Activated T-helper 1 cell treated with Interleukin-2 at 50 U/mL for 16 hours (primary cell): ENCODE measurements at places on chromosomes 2 and 18.

- DNase-seq: no peak
Measured at GRCh38 chr18:38494065-38494464, 928.5 kb upstream of the CELF4 start.

DNA sequence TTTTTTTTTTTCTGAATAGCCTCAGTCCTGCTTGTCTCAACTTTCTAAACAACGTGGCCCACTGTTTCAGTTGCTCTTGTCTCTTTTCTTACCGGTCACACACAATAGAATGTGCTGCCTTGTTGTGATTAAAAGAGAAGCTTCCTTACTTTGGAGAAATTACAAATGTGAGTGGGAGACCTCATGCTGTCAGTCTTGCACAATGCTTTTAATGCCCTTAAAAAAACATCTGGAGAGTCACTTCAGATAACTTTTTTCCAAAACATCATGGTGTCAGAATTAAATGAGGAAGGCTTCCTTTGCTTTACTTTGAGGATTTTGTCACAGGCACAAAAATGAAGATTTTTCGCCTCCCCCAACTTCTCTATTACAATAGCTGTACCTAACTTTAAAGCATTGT lies 37.7 kb downstream of the LHCGR start:
- no peak for DNase-seq

DNA sequence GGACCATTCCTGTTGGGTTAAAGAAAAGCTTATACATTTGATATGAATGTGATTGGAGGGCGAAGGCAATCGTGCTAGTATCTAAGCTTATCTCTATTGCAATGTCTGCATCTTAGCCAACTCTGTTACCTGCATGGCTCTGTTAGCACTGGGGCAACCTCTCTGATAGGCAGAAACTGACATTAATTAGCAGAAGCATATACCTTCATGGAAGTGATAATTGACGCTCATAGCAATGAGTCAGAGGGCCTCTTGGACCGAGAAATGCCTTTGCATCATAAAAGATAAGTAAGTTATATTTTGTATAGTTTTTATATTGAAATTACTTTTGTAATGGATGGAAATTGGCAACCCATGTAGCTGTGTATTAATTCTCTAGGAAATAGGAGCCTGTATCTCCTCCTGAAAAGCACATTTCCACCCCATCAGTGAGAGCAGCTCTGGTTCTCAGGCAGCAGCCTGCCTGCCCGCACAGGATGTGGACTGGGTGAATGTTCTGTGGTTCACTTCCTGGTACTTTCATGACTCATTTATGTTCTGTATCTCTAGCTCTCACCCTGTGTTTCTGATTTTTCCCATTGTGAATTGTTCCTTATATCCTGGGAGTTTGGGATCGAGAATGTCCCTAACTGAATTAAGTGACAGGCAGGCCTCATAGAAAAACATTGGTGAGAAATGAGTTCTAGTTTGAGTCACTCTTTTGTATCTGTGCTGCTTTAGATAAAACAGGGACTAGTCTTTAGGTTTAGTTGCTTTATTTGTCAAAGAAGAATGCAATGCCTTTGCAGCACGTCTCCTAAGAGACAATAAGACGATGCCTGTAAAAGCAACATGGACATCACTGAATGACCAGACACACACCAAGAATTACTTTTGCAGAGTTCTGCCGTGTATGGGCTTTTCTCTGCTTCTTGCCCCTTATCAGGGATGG lies 344.9 kb downstream of the DCDC2C start:
- DNase-seq: no peak

- no peak for DNase-seq
Measured at GRCh38 chr18:79485788-79486355, 90.1 kb downstream of the NFATC1 start.

GRCh38 chr2:96533292-96534073 lies 3.1 kb upstream of the ARID5A start:
- no peak for DNase-seq

DNA sequence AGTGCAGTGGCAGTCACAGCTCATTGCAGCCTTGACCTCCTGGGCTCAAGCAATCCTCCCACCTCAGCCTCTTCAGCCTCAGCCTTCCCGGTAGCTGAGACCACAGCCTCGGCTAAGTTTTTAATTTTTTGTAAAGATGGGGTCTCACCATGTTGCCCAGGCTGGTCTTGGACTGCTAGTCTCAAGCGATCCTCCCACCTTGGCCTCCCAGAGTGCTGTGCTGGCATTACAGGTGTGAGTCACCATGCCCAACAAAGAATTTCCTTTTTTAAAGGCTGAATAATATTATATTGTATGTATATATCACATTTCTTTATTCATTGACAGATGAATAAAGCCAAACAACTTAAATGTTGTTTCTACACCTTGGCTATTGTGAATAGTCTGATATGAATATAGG lies 42.5 kb downstream of the MOB4 start:
- no peak for DNase-seq

DNA sequence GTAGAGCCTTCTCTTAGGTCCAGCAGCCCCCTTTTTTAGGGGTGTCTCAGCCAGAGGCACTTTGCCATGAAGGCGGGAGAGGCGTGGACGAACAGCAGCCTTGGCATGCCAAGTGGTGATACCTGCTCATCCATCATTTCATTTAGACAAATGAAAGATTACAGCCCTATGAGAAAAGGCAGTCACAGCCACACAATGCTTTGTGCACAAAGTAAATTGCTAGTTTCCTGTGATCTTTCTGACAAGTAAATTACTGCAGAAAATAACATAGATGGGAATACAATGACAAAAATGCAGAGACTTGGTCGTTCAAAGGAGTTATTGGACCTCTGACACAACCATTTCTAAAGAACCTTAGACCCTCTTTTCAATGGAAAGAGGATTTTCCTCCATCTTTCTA lies 94.9 kb downstream of the RND3 start:
- no peak for DNase-seq

DNA sequence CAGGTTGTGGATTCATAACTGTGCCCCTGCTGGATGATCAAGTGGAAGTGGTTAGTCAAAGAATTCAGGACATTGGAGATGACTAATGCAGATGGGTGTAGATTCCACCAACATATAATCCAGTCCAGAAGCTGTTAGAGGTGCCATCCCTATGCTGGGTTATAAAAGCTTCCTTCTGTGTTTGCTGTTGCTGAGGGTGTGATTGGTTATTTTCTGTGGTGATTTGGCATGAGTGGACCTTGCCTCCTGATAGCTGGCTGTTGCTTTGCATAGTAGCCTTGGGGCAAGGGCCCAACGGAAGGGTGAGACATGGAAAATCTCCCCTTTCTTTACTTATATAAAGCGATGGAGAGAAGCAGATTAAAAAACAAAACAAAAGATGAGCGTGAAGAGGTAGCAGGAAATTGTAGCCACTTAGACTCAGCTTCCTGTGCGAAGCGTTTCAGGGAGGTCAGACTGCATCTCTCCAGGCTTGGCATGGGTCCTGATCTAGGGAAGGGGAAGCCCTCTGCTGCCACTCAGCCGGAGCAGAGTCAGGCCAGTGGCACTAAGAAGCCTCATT lies 190.4 kb downstream of the FMNL2 start:
- no peak for DNase-seq

- no peak for DNase-seq
Measured at GRCh38 chr2:212811036-212811805, 272.6 kb upstream of the ERBB4 start.

GRCh38 chr2:191318037-191318728 lies 73.0 kb downstream of the MYO1B start:
- no peak for DNase-seq

DNA sequence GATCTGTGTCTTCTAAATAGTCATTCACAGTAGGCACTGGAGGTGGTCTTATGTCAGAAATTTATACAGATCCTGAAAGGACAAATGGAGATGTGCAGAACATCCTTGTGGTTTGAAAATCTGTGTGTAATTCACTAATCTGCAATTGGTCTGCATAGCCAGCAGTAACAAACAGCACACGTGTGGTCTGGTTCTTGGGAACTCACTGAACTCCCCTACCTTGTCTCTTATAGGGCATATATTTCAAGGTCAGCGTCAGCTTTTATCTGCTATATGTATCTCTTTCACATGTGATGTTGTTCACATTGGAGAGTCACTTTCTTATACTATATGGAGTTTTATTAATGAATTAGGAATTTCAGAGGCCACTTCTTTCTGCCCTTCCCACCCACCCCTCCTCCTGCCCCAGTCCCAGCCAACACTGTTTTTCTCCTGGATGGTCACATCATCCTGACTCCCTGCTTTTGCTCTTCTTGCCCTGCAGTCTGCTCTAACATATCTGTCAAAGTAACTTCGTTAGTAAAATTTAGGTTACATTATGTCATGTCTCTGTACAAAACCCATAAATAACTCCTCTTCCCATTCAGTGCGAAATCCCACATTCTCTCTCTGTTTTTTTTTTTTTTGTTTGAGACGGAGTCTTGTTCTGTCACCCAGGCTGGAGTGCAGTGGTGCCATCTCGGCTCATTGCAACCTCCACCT lies 35.4 kb upstream of the CABYR start:
- DNase-seq: no peak

GRCh38 chr2:46297546-46298271 lies 502 bp downstream of the EPAS1 start:
- peak; percentile 53 for DNase-seq

DNA sequence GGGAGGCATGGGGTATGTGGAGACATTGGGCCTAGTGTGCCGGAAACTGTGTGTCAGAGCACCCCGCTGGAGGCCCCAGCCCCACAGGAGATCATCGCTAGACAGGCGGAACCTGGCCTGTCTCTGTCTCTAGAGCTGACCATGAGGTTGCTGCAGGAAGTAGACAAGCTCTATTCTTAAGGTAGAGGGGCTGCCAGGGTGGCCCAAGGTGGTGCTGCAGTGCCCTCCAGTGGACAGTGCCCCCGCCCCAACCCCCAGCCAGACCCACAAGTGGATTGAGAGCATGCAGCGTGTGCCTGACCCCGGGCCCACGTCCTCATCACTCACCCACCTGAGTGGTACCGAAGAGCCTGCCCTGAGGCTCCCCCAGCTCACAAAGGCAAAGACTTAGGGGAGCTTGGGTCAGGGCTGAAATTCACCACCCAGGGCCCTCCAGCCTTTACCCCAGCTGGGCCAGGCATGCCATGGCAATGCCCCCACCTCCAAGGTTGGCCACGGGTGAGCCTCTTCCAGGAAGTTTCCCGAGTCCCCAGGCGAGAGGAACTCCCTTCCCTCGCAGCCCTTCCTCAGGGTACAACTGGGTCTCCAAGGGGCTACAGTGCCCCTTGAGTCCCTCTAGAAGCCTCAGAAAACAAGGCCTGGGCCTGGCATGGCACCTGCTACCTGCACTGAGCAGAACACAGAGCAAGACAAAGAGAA lies 155.0 kb downstream of the TTC32 start:
- no peak for DNase-seq

DNA sequence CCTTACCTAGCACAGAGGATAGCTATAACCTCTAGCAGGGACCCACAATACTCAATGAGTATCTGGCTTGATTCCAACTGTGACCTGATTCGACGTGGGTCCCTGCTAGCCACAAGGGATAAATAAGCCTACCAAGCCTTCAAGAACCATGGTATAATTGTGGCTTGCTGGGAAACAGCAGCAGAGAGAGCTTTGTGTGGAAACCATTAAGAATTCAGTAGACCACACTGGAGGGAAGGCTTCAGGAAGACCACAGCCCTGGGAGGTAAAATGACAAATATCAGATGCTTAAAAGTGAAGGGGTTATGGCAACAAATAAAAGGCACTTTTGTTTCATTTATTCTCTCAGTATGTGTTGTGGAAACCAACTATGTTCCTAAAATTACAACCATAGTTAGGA lies 82.6 kb upstream of the WIPF1 start:
- DNase-seq: no peak

DNA sequence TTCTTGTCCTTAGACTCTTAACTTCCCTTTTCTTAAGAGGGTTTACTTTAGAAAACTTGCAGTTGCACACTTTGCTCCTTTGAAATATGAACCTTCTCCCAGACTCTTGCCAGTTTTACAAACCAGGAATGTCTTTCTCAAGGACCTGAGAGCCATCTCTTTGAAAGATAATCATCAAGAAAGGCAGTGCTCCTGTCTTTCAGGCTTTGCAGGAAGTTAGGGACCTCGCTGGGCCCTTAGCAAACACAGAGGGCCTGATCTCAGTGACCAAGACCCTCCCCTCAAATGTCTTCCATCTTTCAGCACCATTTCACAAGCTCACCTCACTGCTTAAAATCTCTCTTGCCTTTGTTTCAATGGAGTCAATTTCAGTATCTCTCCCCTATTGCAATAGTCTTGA lies 32.0 kb upstream of the NYAP2 start:
- DNase-seq: no peak

DNA sequence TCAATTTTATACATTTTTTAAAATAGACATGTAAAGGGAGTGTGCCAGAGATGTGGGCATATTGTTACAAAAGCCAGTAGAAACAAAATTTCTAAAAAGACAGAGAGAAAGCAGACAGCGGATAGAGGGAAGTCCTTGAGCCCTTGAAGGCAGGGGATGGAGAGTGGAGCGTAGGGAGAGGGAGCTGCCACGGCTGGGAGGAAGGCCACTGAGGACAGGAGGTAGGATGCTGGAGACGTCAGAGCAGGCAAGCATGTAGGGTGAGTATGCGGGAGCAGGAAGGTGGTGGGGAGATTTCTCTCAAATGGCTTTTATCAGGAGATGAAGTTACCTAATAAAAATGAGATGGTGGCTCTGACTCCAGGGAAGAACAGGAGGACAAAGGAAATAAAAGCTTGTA lies 24.0 kb upstream of the NCL start:
- no peak for DNase-seq

DNA sequence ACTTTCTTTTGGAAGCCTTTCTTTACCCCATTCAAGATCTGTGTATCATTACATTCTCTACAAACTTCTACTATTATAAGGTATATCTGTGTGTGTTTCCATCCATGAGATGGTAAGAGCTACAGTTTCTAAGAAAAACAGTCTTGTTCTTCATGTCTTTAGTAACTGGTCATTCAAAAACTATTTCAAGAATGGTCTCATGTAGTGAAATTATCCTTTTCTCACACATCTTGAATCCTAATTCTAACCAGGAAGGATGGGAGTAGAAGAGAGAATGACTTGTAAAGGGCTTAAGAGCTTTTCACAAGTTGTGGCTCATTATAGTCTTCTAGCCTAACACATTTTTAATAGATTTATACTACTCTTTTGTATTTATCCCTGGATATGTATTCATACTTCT lies 47.3 kb downstream of the ROCK1 start:
- DNase-seq: no peak

GRCh38 chr2:127437781-127438726 lies 19.8 kb downstream of the PROC start:
- no peak for DNase-seq

DNA sequence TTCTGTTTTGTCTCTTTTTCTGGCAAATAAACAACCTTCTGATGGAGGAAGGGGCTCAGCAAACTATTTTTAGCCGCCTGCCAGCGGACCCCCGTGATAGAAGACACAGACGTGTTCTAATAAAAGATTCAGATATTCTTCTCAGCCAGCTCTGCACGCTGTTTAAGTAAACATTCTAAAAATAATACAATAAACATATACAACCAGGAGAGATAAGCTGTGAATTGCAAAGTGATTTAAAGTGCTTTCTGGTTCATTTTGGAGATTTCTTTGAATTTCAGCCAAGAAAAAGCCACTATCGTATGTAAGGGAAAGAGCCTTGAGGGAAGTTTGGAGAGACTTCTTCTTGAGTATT lies 201.3 kb downstream of the EPHA4 start:
- DNase-seq: no peak

GRCh38 chr2:1256632-1257324 lies 156.5 kb upstream of the TPO start:
- no peak for DNase-seq
